Activated T-cell treated with anti-CD3 and anti-CD28 coated beads, Interleukin-2, amount 50 U/mL, for 72 hours (primary cell): ENCODE measurements at places on chromosomes 3 and 15.

DNA sequence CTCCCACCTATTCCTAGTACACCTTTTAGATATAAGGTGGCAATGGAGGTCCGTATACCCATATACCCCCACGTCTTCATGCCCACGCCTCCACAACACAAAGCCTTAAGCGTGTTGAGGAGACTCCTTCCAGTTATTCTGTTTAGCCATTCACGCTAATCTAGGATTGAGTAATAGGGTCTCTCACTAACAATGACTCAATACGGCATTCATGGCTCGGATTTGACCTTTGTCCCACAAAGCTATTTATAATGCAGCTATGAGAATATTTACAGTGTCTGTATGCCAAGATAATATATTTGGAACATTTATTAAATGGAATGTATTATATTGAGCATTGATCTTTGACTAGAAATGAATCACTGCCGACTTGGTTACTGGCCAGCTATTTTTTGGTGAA, 215.8 kb downstream of the KCNH8 start:
- no peak for DNase-seq

DNA sequence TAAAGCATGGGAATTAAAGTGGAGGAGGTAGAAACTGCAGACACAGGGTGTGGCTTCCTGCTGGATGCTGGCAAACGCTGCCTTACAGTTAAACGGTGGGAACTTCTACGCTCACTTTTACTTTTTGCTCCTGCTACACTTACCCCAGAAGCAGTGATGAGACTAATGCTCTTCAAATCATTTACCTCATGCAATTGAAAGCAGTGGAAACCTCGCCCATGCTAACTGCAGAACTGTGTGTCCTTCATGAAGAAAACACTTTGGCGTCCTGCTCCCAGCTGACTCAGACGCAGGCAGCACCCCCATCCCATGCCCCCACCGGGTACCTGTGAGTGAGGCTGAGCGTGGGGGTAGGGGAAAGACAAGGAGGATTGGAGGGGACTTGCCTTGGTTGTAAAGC, 31.8 kb downstream of the UPK1B start:
- DNase-seq: no peak

DNA sequence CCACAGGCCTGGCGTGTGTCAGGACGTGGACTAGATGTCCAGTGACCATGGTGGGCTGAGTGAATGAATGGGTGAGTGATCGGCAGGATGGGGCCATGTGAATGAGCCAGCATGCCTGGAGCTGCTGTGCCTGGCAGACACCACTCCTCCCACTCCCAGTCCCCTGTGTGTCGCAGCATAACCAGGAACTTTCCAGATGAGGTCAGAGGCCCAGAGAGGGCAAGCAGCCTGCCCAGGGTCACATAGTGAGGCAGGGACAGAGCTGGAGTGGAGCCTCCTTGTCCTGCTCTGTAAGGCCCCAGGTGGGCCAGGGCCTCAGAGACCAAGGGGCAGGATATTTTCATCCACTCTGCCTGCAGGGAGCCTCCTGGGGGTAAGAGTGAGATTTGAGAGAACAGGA, 6.4 kb downstream of the IQSEC1 start:
- DNase-seq: no peak

DNA sequence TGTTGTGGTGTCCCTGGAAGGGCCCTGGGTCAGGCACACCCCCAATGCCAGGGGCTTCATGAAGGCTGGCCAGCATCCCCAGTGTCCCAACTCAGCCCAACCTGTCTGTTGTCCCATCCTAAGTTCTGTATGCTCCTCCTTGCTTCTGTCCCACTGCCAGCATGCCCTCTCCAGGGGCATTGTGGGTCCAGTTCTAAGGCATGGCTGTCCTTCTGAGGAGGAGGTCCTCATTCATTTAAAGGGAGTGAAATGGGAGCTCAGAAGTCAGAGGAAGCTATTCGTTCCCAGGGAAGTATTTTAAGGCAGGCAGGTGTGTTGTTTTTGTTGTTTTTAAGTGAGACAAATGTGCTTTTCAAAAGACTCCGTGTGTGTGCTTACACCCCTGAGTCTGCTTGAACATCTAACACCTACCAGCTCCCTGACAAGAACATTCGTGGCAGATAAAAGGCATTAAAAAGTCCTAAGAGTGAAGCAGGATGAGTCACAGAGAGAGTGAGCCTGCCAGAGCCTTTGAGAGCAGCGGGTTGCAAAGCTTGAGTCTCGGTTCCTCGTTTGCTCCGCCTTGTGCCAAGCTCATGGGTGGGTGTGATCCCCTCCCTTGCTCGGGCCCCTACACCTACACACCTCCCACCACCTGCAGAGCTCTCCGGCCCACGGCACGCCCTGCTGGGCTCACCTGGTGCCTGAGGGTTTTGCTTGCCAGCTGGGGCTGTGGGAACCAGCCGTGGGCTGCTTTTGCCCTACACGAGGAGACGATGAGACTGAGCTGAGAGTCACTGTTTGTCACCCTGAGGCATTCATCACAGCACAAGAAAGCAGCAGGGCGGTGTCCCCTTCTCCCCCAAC, 183.4 kb upstream of the TOPAZ1 start:
- DNase-seq: peak; percentile 35

DNA sequence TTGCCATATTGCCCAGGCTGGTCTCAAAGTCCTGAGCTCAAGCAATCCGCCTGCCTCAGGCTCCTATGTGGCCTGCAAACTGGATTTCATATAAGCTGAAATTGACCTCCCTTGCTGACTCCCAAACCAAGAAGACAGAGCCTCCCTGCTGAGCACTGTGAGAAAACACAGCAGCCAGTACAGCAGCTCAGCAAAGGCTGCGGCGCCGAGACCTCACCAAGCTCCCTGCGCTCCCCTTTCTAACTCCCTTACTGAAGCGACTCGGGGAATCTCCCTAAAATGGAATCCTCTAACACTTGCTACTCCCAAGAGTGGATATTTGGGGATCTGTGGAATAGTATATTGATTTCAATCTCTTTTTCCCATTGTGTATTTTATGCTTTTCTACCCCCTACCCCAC, 34.6 kb downstream of the MUC20 start:
- DNase-seq: no peak

- peak; percentile 26 for DNase-seq
Measured at GRCh38 chr15:70152070-70152480, 54.4 kb upstream of the TLE3 start.

DNA sequence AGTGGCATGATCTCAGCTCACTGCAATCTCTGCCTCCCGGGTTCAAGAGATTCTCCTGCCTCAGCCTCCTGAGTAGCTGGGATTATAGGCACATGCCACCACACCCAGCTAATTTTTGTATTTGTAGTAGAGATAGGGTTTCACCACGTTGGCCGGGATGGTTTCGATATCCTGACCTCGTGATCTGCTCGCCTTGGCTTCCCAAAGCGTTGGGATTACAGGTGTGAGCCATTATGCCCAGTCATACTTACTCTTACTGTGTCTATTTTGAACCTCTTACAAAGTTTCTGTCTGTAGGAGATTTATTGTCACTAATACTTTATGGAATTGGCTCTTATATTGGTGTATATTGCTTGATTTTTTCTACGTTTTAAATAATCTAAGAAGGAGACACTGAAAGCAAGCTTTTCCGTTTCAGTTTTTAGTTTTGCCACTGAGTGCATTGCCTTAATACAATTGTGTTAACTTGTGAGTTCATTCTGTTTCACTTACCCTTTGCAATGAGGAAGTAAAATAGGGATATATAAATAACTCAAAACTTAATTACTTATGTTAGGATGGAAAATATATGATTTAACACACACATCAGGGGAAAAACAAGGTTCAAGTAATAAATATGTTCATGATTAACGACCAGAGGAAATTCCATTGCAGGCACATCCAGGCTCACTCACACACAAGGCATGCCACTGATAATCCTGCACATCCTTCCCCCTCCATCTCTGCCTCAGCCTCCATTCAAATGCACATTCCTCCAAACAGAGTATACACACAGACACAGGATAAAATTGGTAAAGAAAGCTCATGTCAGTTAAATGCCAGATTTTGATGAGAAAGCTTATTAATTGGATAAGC, 279.3 kb upstream of the RASGRP1 start:
- DNase-seq: no peak

DNA sequence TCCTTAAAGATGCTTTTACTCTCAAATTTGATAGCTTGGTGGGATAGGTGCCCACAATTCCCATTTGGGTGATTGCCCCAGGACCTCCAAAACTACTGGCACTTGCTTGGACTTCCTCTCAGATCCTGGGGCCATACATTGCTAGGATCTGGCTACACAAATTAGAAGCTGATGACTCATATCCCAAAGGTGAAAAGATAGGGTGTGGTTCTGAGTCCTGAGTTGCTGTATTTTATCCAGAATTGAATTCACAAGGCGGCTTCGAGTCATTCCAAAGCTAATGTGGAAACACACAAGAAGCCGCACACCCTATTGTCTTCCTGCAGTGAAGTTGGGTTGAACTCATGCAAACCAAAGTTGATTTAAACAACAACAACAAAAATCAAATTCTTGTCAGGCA, 53.4 kb downstream of the DUT start:
- DNase-seq: no peak

DNA sequence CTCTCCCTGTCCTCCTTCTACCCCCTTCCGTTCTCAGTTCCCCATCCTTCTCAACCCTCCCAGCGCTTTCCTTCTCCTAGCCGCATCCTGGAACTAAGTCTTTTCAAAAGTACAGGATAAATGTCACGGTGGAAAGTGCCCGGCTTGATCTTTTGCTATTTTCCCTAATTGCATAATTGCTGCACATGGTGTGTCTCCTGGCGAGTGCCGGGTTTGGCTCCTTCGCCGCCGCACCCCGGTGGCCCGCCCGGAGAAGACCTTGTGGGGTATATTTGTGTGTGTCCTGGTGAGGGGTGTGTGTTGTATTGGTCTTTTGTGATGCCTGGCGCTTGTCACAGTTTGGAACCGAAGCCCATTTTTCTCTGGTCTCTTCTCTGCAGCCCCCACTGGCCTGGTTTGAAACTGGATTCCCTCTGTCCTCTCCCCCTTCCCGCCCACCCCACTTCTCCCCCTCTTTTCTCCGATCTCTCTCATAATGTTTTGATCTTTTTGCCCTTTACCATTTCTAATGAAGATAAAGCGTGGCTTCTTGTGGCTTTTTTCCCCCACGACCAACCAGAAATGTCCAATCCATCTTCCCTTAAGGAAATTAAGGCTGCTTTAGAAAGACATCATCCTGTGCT, 692 bp downstream of the UBE2E2 start:
- DNase-seq: peak; percentile 10

DNA sequence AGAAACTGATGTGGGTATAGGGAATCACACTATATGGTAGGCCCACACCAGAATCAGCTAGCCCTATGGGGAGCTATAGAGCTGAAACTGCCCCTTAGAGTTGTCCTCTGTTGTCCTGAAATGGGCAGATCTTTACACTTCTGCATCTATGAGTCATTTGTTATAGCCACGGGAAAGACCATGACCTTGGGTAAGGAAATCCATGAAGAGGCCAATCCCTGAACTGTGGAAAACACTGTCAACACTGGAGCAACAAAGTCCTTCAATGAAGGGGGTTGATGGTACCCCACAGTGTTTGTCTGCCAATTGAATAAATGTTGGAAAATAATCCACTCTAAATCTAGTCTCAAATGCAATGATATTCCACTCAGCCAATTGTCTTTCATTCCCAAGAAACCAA, 5.2 kb upstream of the CD200R1 start:
- DNase-seq: no peak

DNA sequence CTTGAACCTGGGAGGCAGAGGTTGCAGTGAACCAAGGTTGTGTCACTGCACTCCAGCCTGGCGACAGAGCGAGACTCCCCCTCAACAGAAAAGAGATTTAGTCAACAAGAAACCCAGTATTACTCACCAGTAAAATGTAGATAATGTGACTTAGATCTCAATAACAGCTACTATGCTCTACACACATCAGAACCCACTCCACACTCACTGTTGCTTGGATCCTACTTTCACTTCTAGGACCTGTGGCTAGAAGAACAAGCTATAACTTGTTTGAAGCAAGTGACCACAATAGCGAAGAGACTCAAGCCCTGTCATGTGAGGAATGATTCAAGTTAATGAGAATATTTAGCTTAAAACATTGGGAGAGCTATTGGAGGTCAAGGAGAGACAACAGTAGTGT, 100.7 kb downstream of the ANXA2 start:
- no peak for DNase-seq

GRCh38 chr3:143971359-143972154, at the start of gene DIPK2A:
DIPK2A (plus strand) TSS chr3:143971823; CDS start chr3:143972333, 510 bp downstream.
- DNase-seq: peak; percentile 97

DNA sequence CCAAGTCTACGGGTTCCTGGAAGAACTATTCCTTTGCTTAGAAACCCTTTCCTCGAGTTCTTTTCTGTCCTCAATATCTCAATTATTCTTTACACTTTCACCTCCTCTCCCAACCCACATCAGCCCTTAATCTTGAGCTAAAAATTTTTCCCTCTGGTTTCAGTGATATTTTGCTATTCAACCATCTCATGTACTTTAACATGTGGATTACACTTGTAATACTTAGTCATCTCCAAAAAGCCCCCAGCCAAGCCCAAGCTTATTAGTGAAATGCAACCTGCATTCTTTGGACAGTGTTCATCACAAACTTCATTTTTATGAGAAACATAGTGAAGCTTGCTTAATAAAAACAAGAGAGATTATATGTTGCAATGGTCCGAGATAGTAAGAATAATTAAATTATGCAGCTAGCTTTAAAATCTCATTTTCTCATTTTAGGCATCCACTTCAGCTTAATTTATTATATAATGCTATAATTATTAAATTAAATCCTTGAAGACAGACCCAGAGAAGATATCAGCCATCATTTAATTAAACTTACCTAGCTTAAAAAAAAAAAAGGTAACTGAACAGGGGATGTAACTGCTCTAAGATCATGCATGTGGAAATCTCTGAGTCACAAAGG, 534.5 kb upstream of the TBL1XR1 start:
- no peak for DNase-seq

DNA sequence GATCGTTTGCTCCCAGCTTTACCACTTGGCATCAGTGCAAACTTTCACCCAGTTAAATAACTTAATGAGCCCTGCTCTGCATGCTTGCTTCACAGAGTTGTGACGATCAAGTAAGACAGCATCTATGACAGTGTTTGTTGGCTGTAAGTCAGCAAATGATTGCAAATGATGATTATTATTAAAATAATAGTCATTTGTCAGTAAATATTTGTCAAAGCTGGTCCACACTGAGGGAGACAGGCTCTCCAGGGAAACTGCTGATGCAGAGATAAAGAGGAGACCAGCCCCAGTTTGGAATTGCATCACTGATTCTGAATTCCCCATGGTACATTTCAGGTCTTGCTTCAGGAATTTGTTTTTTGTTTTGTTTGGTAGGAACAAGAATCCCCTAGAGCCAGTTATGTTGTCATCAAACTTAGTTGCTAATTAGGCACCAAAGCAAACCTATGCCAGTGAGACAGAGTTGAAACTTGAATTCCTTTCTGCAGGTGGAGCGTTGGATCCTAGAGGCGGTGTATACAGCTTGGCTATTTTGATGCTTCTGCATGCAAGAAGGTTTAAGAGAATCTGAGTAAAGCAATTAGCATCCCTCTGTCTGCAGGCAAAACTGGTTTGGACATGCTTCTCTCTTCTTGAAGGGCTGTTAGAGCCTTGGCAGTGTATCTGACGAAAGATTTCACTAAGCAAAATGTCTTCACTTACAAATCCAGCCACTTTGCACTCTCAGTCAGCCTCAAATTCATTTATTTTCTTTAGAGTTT, 338.6 kb upstream of the TPRG1 start:
- no peak for DNase-seq

GRCh38 chr15:74829486-74829885, 3.1 kb downstream of the CPLX3 start:
- no peak for DNase-seq

- DNase-seq: no peak
Measured at GRCh38 chr3:158313338-158313927, 203.5 kb downstream of the RSRC1 start.

GRCh38 chr3:45319231-45319995, 69.0 kb upstream of the LARS2 start:
- no peak for DNase-seq

GRCh38 chr15:64067564-64068030, 21.3 kb upstream of the DAPK2 start:
- DNase-seq: peak; percentile 76
